Activated CD8-positive, alpha-beta memory T cell treated with anti-CD3 and anti-CD28 coated beads, Interleukin-2, amount 50 U/mL, for 4 hours (primary cell): ENCODE measurements at places on chromosomes 7 and 10.

- DNase-seq = no peak
Observed at GRCh38 chr7:41491883-41492471, 210.9 kb downstream of the INHBA start.

- no peak for DNase-seq
Observed at GRCh38 chr7:127437837-127438236, 45.3 kb upstream of the ZNF800 start.

- no peak for DNase-seq
Observed at GRCh38 chr10:90745565-90745964, 112.3 kb downstream of the HTR7 start.

GRCh38 chr7:157979636-157980340, 607.8 kb downstream of the PTPRN2 start:
- no peak for DNase-seq

GRCh38 chr10:96752375-96752774, 32.1 kb upstream of the PIK3AP1 start:
- no peak for DNase-seq

GRCh38 chr10:123843835-123844234, 47.8 kb downstream of the CPXM2 start:
- DNase-seq = no peak

DNA sequence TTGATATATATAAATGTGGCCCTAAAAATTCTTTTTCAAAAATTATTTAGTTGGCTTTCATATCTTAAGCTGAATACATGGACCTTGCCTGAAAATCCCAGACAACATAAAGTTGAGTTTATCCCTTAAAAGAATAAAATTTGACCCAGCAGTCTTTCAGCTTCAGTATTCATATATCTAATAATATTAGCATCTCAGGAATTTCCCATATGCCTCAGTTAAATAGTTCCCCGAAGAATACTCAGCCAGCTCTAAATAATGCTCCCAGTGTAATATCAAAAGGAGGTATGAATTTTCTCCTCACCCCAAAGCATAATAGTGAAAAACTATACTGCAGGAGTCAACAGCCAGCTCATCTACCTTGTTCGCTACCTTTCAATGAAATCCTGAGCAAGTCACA, 145.9 kb downstream of the CTNNA3 start:
- no peak for DNase-seq

DNA sequence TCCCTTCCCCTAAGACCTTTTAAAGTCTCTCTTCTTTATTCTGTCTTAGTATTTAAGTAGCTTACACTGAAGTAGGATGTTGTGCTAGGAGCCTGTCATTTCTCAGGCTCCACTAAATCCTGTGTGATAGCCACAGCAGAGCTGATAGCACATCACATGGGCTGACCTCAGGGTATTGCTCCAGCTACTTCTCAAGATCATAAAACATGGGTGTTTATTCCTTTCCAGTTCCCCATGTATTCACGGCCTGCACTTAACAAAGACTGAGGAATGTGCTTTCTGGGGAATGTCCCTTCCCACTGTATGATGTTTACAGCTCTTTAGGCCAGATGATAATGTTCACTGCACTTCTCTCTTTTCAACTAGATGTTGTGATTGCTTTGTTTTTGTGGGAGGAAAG, 1086.8 kb downstream of the KCNMA1 start:
- DNase-seq = no peak

DNA sequence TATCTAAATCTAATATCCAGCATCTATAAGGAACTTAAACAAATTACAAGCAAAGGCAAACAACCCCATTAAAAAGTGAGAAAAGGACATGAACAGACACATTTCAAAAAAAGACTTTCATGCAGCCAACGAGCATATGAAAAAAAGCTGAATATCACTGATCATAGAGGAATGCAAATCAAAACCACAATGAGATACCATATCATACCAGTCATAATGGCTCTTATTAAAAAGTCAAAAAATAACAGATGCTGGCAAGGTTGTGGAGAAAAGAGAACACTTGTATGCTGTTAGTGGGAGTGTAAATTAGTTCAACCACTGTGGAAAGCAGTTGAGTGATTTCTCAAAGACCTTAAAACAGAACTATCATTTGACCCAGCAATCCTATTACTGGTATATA, 334.4 kb upstream of the CACNA2D1 start:
- DNase-seq = no peak

DNA sequence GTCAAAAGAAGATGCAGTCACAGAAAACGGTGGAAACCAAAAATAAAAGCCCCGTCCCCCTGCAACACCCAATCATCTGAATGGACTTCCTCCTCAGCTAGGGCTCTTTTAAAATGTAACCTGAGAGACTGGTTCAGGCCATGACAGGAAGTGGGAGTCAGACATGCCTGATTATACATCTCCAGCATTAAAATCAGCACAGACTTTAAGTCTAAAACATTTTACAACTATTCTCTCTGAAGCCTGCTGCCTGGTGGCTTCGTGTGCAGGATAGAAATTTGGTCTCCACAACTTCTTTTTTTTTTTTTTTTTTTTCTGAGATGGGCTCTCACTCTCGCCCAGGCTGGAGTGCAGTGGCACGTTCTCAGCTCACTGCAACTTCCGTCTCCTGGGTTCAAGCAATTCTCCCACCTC, 30.3 kb downstream of the HACD1 start:
- DNase-seq = no peak

GRCh38 chr7:1466524-1467271, 7.4 kb upstream of the MICALL2 start:
- DNase-seq = no peak

GRCh38 chr7:113268757-113269156, 150.4 kb upstream of the SMIM30 start:
- DNase-seq = no peak

DNA sequence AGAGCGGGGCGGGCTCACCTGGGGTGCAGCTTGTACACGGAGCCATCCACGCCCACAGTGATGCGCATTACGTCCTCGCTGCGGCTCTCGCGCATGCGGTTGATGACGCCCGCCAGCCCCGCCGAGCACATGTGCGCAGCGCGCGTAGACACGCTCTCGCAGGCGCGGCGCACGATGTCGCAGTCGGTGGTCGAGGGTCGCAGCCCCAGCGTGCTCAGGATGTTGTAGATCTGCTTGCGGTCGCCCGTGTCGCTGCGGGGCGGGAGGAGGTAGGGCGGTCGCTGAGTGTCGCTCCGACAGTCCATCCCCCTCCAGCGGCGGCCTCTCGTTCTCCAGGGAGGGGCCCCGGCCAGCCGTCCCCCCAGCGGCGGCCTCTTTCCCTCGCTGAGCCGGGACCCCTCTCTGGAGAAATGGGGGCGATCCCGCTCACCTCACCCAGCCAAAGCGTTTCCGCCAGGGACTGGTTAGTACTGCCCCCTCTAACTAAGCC, 4.4 kb upstream of the MYL7 start:
- peak; percentile 69 for DNase-seq

DNA sequence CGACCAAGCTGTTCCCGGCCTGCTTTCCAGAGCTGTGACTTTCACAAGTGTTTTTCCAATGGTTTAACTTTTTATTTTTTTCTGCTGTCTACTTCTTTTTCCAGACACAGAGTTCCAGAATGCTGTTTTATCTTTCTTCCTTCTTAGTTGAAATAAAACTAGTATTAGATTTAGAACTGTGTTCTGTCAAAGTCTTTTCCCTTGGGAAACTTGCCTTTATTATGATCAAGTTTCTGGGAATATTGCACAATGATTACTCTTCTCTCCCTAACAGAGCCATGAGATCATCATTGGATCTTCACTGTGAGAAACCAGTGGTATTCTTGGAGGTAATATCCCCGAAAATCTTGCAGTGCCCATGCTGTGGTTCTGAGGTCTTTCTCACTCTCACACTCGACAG, 104.9 kb upstream of the KCND2 start:
- no peak for DNase-seq

DNA sequence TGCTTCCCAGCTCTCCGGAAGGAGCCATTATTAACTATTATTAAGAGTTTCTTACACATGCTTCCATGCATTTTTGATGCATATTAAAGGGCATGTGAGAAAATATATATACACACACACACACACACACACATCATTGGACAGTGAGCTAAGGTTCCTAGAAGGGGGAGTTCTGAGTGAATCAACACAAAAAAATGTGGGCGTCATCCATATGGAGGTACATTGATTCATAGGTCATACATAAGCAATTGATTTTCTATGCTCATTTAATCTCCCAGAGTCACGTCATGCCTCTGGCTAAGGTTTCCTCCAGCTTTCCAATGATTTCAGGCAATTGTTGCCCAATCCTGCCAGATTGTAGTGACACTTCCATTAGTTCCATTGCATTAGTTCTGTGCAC, 269.4 kb downstream of the DNAJB9 start:
- no peak for DNase-seq

- DNase-seq = no peak
Observed at GRCh38 chr7:111954056-111954455, 252.1 kb downstream of the DOCK4 start.

DNA sequence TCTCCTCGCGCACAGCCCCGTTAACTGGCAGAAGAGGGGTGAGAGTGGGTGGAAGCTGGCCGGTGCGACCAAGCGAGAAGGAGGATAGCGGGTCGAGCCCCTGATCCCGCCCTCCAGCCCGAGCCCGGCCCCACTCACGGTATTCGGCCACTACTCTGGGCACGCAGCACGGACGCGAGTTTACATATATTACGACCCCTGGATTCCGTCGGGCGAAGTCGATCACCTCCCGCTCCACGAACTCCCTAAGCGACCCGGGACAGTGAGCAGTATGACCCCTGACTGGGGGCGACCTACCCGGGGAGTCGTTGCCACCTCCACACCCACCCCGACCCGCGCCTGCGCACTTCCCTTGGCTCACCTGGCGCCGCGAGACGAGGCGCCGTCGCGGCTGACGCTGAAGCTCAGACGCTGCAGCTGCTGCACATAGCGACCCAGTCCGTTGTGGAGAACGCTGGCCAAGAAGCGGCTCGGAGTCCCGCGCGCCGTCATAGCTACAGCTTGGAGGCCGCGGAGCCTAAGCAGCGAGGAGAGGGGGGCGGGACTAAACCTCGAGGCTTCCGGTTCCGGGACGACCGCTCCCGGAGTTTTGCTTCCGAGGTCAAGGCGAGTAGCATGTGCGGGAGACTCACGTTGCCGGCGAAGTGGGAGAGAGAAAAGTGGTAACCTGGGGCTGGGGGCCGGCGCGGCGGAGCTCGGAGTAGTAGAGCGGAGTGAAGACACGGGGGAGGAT, at the start of the genes MRPL43 and TWNK:
Gene MRPL43, minus strand, starts transcription at position 546 of the 733 bp plus-strand sequence. Its CDS starts 54 bp downstream, at position 492.
Gene TWNK, plus strand, starts transcription at position 592 of the 733 bp plus-strand sequence. CDS start 668 bp downstream, outside the sequence.
- peak; percentile 84 for DNase-seq

- peak; percentile 32 for DNase-seq
Observed at GRCh38 chr7:5528071-5528814, 104.6 kb upstream of the TNRC18 start.

DNA sequence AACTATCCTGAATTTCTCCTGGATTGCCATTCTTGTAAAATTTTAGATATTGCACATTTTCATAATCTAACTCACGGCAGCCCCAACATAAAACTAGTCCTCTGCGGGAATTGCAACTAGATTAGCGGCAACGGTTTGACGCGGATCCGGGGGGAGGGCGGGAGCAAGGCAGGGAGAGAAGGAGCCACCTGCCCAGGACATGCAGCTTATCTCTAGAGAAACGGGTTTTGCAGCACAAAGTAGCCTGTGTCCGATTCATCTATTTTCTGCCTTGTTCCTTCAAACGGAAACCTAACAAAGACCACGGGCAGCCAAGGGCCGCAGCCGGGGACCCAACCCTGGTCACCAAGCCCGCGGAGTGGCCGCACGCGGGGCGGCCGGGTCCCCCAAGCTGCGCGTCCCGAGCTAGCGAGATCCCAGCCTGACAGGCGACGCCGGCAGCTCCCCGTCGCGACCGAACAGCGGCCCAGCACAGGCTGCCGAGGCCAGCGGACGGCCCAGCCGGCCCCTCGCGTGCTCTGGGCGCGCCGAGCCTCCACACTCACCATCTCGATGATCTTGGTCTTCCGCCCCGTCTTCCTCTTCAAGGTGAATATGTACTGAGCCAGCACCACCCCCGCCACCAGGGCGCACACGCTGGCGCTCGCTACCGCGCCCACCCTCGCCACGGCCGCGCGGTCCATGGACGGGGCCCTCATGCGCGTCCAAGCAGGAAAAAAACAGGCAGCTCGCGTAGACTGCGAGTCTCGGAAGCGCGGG, at the start of gene NT5C3A:
Gene NT5C3A, minus strand, starts transcription at position 754 of the 759 bp plus-strand sequence. Its CDS starts 71 bp downstream, at position 683.
- DNase-seq = peak; percentile 32

GRCh38 chr10:98519841-98520240, 73.1 kb upstream of the HPS1 start:
- no peak for DNase-seq

DNA sequence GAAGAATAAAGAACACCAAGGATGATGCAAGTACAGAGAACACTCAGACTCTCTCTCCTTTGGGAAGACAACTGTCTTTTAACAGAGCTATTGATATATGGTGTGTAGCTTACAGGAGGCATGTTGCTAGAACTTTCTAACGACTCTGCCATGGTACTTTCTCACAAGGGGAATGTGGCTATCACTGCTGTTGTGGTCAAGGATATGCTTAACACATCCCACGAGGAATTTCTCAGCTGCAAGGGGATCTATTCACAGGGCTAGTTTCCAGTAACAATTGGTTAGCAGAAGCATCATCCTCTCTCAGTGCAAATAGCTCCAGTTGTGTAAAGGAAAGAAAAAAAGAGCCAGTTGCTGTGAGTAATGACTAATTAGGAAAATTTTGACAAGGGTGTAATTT, 826.0 kb downstream of the SORCS1 start:
- DNase-seq = no peak

- no peak for DNase-seq
Observed at GRCh38 chr7:50828116-50828515, 45.4 kb upstream of the GRB10 start.

DNA sequence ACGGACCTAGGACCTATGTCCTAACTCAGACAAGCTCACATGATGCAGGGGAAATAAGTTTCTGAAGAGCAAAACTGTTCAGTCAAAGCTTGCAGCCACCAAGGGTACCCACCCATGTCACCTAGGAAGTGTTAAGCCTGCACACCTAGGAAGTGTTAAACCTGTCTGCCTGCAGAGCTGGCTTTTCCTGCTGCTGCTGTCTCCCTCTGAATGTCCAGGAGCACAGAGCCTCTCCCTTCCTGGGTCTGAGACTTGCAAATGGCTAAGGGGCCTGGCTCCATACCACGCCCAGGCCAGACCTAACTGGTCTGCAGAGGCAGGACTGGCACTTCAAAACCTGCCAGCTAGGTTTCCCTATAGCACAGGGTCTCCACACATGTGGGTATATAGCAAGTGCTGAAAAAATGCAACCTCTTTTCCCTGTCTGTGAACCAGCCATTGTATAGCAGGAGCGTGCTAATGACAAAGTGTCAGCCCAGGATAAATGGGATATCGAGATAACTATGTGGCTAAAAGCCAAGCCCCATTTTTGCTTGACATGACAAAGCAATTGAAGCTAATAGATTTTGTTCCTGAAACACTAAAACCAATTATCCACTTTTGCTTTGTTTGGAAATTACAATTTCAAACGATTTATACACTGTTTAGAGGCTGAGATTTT, 1.5 kb downstream of the GDF2 start:
- DNase-seq = no peak

DNA sequence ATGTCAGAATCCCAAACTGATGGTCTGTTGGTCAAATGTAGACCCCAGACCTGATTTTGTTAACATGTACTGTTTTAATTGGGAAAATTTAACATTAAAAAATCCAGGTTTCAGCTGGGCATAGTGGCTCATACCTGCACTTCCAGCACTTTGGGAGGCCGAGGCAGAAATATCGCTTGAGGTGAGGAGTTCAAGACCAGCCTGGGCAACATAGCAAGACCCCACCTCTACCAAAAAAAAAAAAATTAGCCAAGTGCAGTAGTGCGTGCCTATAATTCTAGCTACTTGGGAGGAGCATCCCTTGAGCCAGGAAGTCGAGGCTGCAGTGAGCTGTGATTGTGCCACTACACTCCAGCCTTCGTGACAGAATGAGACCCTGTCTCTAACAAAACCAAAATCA, 15.9 kb upstream of the CAMK2G start:
- DNase-seq = no peak

GRCh38 chr10:74586088-74586585, 240.3 kb upstream of the KAT6B start:
- DNase-seq = peak; percentile 24
